ENCODE measurements at places on chromosomes 11 and 22.

DNA sequence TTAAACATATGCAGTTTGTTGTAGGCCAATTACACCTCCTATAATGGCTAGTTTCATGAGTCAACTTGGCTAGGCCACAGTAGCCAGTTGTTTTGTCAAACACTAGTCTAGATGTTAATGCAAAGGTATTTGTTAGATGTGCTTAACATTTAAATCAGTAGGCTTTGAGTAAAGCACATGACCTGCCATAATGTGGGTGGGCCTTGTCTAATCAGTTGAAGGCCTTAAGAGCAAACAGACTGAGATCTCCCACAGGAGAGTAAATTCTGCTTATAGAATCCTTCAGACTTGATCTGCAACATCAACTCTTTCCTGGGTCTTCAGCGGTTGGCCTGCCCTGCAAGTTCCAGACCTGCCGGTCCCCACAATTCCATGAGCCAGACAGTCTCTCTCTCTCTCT is 1345.9 kb downstream of the BRD1 start:
- DNase-seq = no peak

- no peak for DNase-seq
These were observed 25.7 kb downstream of the LRFN4 start for GRCh38 chr11:66882561-66883015.

- DNase-seq = no peak
These were observed 3.9 kb downstream of the LTBP3 start for GRCh38 chr11:65554057-65554818.

DNA sequence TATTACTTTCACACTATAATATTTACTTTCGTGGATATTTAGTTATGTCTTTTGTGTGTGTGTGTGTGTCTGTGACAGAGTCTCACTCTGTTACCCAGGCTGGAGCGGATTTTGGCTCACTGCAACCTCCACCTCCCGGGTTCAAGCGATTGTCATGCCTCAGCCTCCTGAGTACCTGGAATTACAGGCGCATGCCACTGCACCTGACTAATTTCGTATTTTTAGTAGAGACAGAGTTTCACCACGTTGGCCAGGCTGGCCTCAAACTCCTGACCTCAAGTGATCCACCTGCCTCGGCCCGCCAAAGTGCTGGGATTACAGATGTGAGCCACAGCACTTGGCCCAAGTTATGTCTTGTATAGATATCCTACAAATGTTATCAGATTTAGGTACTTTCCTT is 9.9 kb downstream of the PISD start:
- no peak for DNase-seq

- peak; percentile 4 for DNase-seq
These were observed 71.9 kb upstream of the GRAMD1B start for GRCh38 chr11:123357990-123358827.

GRCh38 chr11:100575860-100576717 is 111.0 kb upstream of the ARHGAP42 start:
- DNase-seq = peak; percentile 3

GRCh38 chr11:2911088-2911784 is 18.0 kb downstream of the PHLDA2 start:
- no peak for DNase-seq

DNA sequence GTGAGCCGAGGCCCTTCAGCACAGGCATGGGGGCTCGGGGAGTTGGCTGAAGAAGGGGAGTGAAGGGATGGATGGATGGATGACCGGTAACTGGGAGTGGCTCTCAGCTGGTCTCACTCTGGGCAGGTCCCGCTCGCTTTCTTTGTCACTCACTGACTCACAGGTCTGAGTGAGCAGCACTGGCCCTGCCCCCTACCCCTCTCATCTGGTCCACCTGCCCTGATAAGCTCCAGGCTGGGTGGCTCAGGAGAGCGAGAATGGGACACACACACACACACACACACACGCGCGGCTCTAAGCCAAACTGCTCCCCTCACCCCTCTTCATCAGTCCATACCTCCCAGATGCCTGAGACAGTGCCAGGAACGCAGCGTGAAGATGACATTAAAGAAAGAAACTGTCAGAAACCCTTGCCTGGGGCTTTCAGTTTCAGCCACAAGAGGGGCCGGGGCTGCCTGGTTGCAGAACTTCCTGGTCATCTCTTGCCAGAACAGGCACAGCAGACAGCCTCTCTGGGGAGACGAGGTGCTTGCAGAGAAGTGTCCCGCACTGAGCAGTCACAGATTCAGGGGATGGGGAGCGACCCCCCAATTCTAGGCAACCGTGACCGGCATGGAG is 16.5 kb upstream of the SHISAL1 start:
- no peak for DNase-seq

- DNase-seq = no peak
These were observed 134.9 kb upstream of the HSD17B12 start for GRCh38 chr11:43545610-43546009.

DNA sequence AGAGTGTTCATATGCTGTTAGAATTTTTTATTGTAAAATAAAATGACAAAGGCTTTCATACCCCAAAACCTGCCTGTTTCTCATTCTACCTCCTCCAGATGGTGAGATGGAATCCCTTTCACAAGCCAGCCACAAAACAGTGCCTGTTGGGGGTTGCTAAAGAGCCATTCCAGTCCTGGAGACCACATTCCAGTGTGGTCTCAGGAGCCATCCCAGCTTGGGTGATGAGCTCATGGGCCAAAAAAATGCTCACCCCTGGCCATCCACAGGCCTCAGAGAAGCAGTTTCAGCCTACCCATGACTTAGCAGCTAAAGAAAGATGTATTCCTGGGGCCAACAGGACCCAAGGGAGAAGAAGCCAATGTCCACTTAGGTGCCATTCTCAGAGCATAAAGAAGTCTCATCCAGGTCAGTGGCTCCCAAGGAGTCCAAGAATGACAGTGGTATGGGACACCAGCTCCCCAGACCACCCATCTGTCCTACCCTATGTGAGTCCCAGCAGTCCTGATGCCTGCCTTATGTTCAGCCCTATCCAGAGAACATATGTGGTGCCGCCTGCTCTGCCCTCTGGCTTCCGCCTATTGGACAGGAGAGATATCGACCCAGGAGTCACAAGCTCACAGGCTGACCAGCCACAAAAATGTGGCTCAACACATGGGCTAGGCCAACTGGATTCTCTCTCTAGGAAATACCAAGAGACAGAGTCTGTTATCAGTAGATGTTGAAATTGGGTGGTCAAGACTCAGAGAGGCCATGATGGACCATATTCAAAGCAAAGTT is 26.4 kb downstream of the C11orf91 start:
- DNase-seq = no peak

- DNase-seq = no peak
These were observed 64.5 kb downstream of the CEP164 start for GRCh38 chr11:117392001-117392690.

DNA sequence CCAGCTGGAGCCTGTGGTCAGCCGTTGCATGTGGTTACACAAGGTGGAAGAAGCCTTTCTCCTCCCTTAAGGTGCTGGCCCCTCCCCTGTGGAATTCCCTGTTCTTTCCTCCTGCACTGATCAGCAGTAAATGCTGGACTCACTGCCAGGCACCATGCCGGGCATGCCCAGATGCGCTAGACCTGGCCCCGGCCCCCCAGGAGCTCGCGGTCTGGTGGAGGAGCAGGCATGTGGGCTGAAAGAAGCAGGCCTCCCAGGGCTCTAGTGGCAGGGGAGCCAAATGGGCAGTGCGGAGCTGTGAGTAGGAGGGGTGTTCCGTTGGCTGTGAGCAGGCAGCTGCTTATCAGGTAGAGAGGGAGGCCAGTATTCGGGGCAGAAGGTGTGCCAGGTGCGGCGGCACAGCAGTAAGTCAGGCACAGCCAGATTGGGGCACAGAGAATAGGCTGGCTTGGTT is 10.2 kb downstream of the DGKZ start:
- no peak for DNase-seq

- no peak for DNase-seq
These were observed 123.4 kb upstream of the ARHGAP42 start for GRCh38 chr11:100563541-100564280.

DNA sequence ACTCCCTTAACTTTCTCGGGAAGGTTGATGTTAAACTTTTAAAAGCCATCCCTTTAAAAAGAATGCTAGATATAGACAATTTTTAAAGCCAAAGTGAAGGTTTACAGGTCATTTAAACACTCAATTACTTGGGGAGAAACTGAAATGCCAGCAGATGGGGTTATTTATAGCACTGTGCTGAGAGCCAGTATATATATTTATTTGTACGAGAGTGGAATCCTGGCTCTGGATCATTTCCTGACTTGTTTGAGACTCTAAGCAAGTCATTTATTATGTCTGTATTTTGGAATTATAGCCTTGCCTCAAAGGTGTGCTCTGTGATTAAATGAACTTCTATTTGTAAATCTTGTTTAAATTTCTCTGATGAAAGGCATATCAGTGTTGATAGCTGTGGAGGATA is 6.8 kb upstream of the ZBED5 start:
- DNase-seq = no peak

- DNase-seq = no peak
These were observed 12.7 kb downstream of the TMEM41B start for GRCh38 chr11:9301720-9302119.

DNA sequence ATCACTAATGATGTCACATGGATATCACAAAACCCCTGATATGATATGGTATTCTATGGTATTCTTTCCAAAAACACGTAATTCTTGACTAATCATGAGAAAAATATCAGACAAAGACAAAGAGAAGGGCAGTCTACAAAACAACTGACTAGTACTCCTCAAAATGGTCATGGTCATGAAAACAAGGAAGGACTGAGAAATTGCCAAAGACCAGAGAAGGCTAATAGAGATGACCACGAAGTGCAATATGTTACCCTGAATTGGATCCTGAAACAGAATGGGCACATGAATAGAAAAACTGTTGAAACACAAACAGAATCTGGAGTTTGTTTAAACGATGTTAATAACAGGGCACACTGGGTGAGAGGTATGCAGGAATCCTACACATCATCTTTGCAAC is 10.2 kb downstream of the CKAP5 start:
- DNase-seq = no peak

DNA sequence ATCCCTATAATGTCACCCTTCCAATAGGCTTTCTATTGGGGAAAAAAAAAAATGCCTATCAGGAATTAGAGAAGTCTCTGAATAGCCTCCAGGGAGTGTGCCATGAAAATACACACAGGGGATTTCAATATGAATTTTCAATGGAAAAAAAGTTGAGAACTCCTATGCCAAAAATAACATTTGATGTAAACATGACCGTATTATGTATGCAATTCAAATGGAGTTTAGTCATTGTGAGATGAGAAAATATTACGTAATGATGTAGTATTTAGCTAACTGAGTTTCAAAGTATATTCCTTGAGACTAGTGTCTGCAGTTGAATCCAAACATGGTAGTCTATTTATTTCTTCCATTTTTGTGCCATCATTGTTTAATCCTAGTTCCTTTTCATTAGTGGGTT is 182.3 kb downstream of the BLID start:
- no peak for DNase-seq

DNA sequence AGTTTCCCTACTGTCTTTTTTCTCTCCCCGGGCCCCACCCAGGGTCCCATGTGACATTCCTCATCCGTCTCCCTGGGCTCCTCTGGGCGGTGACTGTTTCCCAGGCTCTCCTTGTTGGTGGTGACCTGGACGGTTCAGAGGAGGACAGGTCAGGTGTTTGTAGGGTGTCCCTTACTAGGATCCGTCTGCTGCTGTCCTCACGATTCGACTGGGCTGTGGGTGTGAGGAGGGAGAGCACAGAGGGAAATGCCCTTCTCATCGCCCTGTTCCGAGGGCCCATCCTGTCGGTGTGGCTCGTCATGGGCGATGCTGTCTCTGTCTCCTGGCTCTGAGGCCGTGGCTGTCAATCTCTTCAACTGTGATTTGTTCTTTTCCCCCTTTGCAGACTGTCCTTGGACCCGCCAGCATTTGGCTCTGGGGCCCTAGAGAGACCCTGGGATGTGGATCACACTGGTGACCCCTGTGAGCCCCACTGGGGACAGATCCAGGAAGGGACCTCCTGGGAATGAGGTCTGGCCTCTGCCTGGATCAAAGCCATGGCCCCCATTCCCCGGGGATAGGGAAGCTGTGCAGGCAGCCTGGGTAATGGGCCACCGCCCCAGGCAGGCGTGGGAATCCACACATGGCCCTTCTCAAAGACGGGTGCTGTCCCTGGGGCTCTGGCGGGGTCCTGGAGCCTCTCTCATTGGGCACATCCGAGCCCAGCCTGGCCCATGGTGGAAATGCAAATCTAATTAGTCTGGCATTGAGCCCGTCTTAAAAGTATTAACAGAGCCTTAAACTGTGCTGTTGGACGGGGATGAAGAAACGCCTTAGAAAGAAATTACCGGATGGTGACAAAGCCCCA is 46.8 kb upstream of the KCNQ1OT1 start:
- no peak for DNase-seq

DNA sequence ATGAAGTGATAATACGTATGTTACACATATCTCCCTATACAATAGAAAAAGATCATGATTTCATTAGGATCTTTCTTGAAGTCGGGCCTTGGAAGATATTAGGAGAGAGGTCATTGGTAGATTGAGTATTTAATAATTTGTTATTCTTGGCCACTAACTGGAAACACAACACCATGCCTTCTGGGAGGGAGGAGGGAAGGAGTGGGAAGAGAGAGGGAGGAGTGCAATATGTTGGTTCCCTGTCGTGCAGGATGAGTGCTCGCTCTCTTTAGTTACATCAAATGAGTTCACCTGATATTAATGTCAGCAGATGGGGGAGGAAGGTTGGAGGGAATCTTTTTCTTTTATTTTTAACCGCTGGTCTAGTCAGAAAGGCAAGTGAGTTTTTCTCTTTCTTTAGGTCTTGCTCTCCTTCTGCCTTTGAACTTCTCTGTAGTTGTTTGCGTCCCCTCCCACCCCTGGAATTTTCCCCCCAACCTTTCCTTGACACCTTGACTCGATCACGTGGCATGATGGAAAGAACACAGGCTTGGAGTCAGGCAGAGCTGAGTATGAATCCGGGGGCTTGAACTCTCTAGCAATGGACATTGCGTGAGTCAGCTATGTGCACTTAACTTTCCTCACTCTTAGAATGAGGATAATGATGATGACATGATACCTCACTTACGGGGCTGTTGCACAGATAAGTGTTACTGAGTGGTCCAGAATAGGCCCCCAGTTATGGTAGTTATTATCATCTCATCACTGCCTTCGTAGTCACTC is 6.2 kb downstream of the ADAMTS15 start:
- DNase-seq = no peak

DNA sequence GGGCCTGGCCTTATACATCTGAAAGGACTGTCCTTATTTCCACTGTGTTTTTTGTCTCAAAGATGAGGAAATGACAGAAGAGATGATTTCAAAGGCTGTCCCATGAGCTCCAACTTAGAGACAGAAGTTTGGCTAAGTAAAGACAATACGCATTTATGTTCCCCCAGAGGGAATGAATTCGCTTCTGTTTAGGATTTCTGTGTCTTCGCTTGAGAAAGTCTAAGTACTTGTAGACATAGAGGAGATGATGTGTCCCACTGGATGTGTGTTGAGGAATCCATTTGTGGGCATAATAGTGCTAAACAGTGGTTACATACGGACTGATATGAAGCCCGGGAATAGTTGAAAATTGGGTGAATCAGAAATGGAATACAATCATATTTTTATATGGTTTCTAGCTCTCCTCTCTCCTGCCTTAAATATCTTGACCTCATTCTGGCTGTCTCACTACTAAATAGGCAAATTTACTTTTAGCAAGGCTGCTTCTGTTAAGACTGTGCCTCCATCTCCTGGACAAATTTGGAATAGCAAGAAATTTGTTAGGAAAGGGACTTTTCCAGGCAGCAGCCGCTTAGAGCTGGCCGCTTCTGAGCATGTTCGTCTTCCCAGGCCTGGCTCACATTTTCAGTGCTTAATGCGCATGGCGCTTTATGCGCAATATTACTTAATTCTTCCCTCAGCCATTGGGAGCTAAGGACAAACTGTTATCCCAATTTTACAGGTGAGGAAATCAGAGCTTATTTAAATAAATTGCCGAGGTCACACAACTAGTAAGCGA is 1.9 kb upstream of the PEX26 start:
- DNase-seq = peak; percentile 46
